ENCODE measurements at places on chromosomes 3 and 15.

DNA sequence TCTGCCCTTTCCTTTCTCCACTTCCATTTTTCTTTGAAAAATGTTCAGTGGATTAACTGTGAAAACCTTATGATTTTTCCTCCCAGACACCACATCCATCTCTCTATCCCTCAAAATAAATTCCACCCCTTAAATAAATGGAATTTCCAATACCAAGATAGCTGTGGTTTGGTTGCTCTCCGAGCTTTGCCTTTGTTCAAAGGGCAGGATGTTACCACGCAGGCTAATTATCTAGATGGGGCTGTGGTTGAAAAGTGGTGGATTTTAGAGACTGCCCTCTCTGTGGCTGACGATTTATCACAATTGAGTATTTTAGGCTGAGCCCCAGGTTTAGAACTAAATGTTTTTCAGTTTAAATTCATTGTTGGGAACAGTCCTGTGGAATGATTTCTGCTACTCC, 36.9 kb upstream of the CMSS1 start:
- no peak for DNase-seq

- DNase-seq = no peak
Observed at GRCh38 chr3:127694467-127695215, 21.9 kb downstream of the ABTB1 start.

DNA sequence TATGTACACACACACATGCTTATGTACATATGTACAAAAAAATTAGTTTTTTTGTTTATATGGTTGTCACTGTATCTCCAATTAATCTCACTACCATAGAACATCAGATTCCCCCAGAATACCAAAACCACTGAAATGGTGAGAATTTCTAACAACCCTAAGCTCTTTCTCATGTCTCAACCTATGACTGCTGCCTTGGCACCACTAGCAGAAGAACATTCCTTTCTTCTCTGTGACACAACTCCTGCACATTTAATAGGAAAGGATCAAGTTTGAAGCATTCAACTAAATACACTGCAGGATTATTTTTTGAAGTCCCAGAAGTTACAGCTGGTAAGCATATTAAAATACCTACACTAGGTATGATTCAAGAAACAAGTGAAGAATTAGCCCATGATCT, 109.6 kb downstream of the FAM174B start:
- no peak for DNase-seq

DNA sequence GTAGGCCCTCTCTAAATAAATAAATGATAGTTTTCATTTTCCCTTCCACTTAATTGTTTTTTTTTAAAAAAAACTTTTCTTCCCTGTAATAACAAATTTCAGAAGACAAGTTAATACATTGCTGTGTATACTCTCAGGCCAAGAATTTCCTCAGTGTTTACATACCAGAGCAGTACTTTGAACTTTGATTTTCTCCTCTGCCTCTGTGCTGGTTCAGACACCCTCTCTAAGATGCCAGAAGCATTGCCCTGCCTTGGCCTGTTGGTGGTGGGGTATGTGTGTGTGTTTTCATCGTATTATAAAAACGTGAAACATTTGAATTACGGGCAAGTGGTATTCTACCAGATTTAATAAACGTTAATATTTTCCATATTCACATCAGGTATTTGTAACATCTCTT, 70.1 kb downstream of the SMAD3 start:
- peak; percentile 92 for DNase-seq

DNA sequence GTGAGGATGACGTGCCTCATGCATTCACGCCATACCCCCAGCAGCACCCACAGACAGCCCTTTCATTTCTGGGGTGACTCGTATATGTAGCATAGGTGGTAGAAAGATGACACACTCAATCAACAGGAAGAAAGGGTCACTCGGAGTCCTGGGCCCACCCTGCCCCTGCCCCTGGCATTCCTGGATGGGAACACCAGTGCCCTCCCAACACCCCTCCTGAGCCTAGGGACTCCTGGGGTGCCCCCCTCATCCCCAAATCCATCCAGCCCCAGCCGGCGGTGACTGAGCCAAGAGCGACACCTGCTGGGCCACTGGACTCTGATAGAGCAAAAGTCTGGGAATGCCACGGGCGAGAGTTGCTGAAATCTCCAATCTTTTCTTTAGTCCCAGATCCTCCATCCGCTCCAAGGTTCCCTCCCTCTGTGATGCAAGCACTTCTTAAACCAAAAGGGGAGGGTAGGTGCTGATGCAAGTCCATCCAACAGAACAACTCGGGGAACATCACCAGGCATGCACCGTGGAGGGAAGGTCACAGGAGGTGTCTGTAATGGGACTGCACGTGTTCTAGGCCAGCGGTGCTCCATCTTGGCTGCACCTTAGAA, 31.1 kb downstream of the ACAN start:
- peak; percentile 63 for DNase-seq

DNA sequence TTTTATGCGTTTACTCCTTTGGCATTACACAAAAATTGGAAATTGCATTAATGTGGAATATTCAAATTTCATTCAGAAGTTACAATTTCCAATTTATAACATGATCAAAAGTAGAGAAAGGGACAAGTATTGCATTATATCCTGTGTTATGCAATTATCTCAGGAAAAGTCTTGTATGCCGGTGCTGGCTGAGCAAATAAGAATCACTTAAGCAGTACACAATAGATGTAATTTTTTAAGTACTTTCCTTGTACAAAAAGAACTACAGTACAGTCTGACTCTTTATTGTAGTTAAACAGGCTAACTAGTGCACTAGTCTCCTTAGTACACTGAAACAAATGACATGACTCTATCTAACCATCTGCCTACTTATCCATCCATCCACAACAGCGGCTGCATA, 493.2 kb upstream of the KCNMB2 start:
- peak; percentile 2 for DNase-seq

DNA sequence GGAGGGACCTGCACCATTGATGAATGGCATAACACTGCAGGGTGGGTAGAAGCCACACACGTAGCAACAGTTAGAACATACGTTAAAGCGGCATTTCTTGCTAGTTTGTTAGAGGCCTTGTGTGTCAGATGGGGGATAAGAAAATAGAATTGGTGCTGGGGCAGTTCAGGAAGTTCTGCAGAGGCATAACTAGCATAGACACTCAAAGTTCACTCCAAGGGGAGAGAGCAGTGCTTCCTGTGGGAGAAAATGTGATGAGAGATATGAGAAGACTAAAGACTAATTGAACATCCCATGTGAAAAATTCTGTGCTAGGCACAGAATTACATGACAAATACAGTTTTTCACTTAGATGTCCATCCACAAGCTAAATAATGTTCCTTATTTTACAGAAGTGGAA, 327.1 kb downstream of the ZNF621 start:
- no peak for DNase-seq

DNA sequence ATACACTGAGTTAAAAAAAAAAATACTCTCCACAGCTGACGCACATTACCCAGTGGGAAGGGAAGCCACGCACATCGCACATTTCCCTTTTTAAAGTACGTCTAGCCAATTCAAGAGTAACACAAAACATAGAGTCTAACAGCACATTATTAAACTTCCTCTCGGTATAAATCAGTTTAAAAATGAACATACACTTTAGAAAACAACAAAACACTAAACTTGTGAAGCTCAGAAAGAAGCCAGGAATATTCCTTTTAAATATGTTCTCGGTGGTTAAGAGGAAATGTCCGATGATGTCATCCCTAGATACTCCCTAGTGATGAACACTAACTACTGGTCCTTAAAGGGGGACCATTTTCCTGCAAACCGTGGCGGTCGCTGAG, 721 bp downstream of the MYEF2 start:
- peak; percentile 6 for DNase-seq

DNA sequence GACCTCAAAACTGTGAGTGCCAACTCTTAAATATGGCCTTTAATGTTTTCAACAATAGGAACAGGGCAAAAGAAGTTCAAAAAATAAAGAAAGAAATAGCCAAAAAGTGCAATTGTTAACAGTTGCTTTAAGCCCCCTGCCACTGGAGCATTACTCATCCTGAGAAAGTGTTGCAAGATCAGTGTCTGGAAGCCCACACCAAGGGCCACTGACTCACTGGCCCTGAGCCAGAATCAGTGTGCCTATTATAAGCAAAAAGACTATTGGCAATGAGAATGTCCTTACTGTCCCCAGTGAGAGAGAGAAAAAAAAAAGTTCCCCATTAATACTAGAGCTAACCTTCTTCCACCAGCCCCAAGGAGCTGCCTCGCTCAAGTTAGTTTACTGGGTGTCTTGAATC, 480.1 kb upstream of the ZNF385D start:
- DNase-seq = no peak

- no peak for DNase-seq
Observed at GRCh38 chr3:98772022-98772421, 8.9 kb downstream of the ST3GAL6 start.

DNA sequence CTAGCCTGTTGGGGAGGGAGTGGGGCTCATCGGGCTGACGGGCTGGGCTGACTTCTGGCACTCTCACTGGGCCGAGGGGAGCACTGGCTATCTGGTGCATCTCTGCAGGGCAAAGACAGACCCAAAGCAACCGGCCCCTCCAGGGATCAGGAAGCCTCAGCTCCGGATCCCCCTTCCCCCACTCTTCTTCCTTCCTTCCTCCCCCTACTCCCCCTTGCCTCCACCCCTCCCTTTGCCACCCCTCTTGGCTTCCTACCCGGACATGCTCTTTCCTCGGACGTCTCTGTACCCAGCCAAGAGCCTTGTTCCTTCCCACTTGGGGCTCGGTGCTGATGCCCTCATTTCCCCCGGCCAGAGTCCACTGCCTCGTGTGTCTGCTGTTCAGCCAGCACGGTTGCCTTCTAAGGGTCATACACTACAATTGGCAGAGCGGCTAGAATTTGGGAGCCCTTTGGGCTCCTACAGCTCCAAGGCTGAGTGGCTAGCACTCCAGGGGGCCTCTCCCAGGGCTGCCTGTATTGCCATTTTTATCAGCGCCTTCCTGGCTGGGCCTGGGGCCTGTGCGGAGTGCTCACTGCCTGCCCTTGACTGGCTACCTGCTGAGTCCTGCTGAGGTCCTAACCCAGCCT, 10.9 kb downstream of the SEMA3F start:
- DNase-seq = peak; percentile 67

GRCh38 chr3:115533218-115533617, 90.1 kb upstream of the GAP43 start:
- DNase-seq = no peak
